ENCODE measurements at places on chromosomes 16 and 17.

DNA sequence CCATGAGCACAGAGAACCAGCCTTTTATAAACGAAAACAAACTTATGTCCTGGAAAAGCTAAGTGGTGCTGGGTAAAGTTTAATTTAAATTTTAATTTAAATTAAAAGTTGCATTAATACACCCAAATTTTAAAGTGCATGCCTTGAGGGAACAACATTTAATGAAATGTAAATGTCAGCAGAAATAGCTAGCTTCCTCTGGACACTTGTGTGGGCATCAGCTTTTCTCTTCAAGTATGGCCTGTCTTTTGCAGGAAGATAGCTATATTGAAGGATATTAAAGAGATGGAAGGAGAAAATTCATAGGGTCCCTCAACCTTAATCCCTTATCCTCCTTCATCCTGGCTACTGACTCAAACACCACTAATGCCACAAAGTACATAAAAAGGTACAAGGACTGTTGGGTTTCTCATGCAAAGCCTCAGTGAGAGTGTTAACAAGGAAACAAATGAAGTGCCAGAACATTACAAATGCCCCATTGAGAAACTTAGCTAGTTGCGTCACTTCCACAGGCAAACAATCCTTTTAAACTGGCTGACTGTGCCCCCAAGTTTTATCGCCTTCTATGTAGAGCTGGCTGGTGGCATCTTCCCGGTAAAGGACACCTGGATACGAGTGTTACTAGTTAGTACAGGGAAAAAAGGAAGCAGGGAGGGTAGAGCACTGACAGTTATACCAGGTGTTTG lies 14.1 kb downstream of the PHF12 start:
- DNase-seq, result no peak

DNA sequence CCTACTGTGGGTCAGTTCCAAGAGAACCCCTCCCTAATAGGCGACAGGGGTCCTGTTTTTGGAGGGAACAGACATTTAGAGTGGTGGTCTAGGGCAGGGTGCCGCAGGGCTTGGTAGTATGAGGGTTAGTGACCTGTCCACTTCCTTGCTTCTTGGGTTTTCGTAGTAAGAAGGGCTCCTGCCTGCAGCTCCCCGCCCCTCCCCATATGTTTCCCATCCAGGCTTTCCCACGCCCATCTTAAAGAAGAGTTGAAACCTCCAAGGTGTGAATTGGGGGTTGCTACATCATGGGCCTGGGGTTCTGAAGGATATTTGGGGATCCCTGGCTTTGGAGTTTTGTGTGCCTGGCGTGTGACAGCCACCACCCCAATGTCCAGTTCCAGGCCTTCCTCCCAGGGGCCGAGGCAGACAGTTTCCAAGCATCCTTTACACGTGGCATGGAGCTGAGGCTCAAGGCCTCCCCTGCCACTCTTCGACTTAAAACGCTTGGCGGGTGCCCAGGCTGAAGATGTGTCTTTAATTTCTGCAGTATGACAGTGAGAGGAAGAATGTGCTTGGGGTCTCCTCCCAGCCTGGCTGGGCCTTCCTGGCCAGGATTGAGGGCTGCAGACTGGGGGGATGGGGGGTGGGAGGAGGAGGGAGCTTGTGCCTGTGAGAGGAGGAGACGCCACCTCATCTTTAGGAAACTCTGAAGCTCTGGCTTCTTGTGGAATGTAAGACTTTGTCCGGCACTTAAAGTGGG lies 2.3 kb upstream of the COL1A1 start:
- no peak for DNase-seq

DNA sequence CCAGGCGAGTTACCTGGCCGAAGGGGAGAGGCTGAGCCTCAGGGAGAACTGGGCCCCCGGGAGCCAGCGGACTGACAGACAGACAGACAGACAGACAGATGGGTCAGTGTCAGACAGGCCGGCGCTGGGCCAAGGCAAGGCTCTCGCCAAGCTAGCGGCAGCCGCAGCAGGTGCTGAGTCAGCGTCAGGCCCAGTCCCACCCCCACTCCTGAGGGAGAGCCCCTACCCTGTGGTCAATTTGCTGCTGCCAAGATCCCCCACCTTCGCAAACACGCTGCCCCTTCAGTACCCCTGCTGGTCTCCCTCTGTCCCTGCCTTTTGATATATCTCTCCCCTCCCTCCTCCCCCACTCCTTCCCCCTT lies 1.5 kb downstream of the FGF11 start:
- no peak for DNase-seq

DNA sequence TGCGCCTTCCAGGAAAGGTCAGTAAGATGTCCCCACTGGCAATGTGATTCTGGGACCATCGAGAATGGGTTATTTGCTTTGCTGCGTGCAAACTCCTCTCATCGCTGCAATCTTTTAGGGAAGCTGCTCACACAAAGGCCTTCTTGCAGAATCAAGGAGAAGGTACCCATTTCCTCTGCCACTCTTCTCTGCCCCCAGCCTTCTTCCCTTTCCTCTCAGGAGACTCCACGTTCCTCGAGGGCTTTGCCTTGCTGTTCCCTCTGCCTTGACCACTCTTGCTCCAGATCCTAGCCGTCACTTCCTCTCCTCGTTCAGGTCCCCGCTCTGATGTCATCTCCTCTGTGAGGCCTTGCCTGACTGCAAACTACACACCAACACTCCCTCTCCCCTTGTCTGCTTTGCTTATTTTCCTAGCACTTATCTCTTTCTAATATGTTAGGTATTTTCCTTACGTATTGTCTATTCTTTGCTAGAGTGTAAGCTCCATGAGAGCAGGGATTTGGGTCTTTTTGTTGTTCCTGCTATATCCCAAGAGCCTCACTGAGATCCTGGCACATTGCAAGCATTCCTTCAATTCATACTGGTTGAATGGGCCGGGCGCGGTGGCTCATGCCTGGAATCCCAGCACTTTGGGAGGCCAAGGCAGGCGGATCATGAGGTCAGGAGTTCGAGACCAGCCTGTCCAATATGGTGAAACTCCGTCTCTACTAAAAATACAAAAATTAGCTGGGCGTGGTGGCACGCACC lies 5.3 kb upstream of the CRK start:
- DNase-seq, result no peak

GRCh38 chr16:11992008-11992584 lies 15.6 kb downstream of the SNX29 start:
- DNase-seq, result no peak

DNA sequence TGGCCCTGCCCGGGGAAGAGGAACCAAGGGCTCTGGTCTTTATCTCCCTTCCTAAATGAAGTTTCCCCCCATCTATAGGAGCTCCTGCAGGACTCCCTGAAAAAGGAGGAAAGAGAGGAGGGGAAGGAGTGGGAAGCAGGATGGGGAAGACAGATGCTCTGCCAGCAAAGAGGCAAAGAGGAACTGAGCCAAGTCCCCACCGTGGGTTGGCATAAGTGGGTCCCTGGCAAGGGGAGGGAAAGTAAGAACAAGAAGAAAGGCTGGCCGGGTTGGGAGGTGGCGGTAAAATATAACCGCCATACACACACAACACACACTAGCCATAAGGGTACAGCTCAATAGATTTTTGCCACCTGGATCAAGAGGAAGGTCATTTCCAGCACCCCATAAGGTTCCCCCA lies 6.1 kb upstream of the EIF1 start:
- DNase-seq, result no peak

DNA sequence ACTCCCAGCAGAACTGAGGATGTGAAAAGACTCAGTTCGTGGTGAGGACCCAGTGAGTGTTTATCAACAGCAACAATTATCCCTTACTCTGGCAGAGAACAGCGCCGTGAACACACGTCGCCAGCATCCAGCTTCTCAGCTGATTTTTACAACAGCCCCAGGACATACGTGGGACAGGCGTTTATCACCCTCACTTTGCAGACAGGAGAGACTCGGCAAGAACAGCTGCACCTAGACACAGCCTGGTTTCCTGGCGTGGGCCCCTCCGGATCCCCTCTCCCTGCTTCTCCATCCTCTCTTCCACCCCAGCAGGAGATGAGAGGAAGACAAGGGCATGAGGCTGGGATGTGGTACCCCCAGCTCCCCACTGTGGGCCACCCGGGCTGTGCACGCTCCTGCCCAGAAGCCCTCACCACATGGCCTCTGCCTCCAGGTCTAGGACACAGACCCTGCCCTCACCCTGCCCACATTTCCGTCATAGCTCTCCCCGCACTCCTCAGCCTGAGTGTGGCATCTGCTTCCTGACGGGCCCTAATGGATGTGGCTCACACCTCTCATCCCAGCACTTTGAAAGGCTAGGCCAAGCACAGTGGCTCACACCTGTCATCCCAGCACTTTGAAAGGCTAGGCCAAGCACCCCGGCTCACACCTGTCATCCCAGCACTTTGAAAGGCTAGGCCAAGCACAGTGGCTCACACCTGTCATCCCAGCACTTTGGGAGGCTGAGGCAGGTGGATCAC lies 17.5 kb downstream of the ABR start:
- peak; percentile 29 for DNase-seq

DNA sequence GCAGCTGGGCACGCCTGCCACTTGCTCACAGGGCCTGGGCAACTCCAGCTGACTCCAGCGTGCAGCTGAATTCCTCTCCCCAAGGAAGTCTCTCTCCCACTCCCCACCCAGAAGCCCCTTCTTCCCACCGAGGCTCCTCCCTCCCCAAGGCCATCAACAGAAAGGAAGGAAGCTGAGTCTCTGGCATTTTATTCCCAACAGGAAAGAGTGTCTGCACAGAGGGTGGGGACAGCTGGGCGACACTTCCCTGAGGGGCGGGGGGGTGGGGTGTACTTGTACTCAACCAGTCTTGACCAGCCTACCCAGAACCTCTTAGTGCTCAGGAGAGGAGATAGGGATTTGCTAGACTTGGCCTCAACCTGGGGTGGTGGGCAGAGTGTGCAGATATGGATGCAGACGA lies at the start of gene EXOC3L1:
Gene EXOC3L1, minus strand, starts transcription at position 96 of the 400 bp plus-strand sequence. CDS start 460 bp downstream, outside the sequence.
- DNase-seq, result no peak

DNA sequence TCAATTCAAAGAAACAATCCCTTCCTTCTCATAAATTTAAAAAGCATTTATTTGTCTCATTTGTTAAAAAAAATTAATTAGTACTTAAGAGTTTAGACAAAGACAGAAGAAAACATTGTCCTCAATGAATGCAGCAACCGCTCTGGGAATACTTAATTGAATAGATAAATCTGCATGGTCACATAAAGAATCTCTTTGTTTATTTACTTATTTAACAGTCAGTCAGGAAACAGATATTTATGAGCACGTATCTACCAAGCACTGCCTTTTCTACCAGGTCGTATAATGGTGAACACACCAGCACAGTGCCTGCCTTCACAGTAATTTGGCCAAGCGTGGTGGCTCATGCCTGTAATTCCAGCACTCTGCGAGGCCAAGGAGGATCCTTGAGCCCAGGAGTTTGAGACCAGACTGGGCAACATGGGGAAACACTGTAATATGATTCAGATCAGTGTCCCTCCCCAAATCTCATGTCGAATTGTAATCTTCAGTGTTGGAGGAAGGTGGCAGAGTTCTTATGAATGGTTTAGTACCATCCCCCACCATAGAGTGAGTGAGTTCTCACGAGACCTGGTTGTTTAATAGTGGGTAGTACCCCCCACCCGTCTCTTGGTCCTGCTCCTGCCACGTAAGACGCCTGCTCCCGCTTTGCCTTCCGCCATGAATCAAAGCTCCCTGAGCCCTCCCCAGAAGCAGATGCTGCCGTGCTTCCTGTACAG lies 8.1 kb downstream of the WIPI1 start:
- DNase-seq, result no peak

GRCh38 chr17:30368912-30369720 lies 9.6 kb upstream of the CPD start:
- DNase-seq, result no peak

- DNase-seq, result no peak
Observed at GRCh38 chr16:85062845-85063244, 35.2 kb downstream of the KIAA0513 start.

DNA sequence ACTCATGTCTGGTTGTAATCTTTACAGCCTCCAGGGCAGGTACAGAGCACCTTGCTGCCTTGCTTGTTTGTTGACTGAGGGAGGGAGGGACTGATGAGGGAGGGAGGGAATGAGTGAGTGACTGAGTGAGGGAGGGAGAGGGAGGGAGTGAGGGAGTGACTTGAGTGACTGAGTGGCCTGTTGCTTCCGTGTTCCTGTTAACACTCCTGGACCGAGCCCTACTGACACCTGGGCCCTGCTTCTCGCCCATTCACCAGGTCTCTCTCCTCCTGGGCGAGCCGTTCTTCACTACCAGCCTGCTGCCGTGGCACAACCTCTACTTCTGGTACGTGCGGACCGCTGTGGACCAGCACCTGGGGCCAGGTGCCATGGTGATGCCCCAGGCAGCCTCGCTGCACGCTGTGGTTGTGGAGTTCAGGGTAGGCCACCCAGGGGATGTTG lies 41.2 kb downstream of the PRMT7 start:
- DNase-seq, result peak; percentile 25

GRCh38 chr16:65845466-65846209 lies 520.9 kb upstream of the CDH5 start:
- DNase-seq, result no peak

DNA sequence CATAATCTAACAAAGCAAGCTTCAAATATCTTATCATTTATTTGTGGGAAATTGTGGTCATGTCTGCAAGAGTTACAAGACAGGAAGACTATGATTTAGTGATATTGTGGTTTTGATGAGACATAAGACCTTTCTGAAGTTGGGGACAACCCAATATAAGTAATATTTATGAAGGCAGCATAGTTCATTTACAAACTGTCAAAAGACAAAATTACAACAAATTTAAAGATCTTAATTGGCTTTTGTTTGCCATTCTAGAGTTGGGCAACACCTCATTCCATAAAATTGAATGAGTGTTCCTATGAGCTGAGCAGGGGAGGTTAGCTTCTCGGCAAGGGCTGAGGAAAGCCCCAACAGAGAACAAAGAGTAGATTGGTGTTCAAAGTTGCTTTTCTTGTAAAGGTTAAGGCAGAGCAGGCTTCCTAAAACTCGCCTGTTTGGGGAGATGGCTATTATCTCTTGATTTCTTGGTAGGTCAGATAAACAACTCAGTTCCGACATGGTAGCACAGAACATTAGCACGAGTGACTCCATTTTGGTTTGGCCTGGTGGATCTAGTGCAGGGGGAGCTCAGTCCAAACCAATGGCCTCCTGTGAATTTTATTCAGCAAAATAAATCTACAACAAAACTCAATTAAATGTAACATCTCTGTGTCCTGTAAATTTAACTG lies 10.9 kb upstream of the MMD start:
- no peak for DNase-seq

DNA sequence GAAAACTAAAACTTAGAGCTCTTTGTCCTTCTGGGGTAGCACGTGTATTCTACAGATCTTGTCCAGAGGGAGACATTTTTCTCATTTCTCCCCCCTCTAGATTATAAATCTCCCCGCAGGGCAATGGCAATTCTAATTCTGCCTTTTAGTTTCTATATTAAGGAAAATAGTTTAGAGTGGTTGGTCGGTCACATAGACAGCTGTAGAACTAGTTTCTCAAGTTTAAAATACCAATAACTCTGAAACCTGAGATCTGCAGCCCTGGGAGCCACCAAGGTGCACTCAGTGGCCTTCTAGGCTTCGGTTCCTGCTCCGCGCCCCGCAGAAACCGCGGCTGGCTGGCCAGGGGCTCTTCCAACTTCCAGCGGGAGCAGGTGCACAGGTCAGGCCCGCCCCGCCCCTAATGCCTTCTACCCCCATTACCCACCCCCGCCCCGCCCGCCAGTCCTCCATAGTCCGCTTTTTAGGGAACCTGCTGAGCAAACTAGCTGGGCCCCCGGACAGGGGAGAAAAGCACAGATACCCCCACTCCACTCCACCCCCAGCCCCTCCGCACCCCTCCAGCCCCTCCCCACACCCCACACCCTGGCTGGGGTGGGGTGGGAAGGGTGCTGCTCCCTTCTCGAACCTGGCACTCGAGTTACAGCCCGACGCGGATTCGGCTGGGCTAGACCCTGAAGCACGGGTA lies 431 bp downstream of the SLFN11 start:
- DNase-seq, result no peak

GRCh38 chr17:63995626-63996025 lies 2.5 kb upstream of the PRR29 start:
- DNase-seq, result no peak

Data from NCI-H187 treated with DMSO at 0.1 percent for 48 hours (cell line).